NCI-H1417 treated with DMSO at 0.1 percent for 48 hours (cell line): ENCODE measurements at places on chromosomes 13 and 19.

DNA sequence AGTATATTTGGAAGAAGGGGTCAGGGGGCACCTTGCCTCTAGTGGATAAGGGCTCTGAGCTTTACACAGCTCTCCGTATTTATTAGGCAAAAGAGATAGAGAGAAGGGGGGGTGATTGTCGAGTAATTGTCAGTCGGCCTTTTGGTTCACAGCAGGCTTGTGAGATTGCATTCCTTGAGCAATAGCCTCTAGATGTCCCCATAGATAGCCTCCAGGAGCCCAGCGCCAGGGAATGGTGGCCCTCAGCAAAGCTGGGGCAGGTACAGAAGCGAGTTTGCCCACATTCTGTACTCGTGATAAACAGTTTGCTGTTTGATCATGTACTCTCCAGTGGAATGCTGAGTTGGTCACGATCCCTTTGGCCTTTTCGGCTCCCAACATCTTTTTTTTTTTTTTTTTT is 4.6 kb downstream of the ZNF613 start:
- DNase-seq, result no peak

DNA sequence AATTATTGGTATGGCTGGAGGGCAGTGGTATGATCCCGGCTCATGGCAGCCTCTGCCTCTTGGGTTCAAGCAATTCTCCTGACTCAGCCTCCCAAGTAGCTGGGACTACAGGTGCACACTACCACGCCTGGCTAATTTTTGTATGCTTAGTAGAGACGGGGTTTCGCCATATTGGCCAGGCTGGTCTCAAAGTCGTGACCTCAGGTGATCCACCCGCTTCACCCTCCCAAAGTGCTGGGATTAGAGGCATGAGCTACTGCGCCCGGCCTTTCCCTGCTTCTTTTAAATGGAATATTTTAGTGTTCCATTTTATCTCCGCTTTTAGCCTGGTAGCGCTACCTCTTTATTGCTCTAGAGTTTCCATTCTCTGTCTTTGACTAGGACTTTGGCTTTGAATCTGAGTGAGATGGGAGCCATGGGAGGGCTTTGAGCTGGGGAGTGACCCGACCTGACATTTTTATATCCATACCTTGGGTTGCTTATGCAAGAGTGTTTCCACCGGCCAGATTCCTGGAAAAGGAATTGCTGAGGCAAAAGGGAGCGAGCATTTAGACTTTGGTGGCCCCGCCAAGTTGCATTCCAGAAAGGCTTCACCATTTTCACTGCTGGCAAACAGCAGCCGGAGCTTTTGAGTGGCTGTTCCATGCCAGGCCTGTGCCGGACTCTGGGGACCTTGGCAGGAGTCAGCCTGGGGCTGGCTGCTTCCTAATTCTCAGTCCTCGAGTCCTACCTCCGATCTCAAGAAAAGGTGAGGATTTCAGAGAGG is 22.9 kb downstream of the BICRA start:
- DNase-seq, result no peak

DNA sequence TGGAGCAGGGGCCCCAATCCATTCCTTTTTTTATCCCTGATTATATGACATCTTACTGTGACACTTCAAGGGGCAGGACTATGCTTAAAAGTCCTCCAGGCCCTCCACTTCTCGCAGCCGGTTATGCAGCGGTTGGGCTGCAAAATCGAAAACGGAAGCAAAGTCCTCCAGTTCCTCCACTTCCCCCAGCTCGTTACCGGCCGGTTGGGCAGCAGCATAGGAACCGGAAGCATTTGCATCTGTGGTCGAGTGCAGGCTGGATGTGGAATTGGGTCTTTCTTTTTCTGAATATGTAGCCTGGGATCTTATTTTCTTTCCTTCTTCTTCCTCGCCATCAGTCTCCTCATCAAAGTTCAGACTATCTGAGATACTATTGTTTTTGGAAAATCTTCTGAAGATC is 46.1 kb downstream of the OXGR1 start:
- DNase-seq, result no peak

DNA sequence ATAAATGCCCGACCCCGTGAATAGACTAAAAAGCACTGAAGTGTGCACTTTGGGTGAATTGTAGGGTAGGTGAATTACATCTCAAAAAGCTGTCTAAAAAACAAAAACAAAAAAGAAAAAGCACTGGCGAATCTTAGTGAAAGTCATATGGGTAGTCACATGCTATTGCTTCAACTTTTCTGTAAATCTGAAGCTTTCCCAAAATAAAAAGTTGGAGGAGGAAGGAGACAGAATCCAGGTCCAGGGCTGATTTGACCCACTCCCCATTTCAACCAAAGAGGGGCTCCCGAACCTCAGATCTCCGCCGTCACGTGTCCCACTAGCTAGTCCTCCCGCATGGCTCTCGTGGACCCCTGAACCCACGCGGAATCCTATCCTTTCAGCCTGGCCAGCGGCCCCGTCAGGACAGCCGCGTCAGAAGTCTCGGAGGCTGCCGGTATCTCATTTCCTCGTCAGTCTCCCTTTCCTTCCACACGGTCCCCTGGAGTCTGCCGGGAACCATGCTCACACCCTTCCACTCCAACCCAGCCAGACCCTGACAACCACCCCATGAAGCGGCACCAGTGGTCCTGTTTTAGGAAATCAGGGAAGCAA is 6.1 kb downstream of the PPP1R12C start:
- no peak for DNase-seq

- DNase-seq, result no peak
These were observed 38.2 kb downstream of the ARRDC2 start for GRCh38 chr19:18046059-18046718.

GRCh38 chr19:33233056-33233873 is 7.6 kb upstream of the SLC7A10 start:
- DNase-seq, result no peak

- no peak for DNase-seq
These were observed 5.7 kb downstream of the USPL1 start for GRCh38 chr13:30623392-30623791.

- no peak for DNase-seq
These were observed 952.0 kb downstream of the SLITRK5 start for GRCh38 chr13:88623150-88623549.

DNA sequence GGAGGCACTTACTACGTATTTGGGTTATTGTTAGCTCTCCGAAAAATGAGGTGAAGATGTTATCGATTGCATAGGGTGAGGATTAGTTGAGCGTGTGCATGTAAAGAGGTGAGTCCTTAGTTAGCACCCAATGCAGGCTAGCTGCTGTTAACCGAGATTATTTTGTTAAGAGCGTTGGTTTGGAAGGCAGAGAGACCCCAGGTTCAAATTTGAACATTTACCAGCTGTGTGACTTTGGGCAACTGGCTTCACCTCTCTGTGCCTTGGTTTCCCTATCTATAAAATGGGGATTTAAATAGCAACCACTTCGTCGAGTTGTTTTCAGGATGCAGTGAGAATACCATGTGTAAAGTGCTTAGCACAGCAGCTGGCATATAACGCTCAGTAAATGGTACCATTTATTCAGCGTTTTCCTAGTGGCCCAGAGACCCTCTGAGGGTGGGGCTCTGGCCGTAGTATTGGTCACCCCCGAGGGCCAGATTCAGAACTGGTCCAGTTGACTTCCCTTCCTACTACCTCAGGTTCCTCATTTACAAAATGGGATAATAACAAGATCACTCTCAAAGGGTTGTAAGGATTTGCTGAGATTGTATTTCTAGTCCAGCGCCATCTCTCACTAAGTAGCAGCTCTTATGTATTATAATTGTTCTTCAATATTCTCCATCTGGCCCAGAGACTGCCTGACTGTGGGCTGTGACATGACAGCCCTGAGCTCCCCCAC is 887 bp downstream of the SIPA1L3 start:
- DNase-seq, result no peak

DNA sequence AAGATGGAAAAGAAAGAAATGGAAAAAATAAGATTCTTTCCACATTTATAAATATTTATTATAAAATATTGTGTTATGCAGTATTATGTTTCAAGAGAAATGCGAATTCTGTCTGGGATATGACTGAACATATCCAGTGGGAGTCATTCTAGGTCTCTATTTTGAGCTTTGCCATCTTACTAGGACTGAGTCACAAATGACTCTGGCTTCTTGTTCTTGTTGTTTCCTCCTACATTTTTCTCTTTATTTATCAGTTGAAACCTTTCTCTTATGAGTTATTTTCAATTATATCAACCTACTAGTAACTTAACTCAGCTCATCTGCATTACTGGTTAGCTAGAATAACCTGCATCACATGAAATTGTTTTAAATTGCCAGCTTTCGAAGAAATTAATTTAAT is 1247.3 kb downstream of the SLITRK1 start:
- DNase-seq, result no peak
